HepG2 (cell line): ENCODE measurements at places on chromosomes 1 and 21.

- no peak for DNase-seq
Measured at GRCh38 chr1:198287916-198288315, 131.1 kb downstream of the NEK7 start.

- DNase-seq = no peak
Measured at GRCh38 chr1:64890699-64891447, 75.5 kb downstream of the JAK1 start.

GRCh38 chr1:167077128-167077867 is 12.9 kb downstream of the GPA33 start:
- DNase-seq = no peak

GRCh38 chr1:165383067-165383466 is 26.6 kb upstream of the LMX1A start:
- no peak for DNase-seq

DNA sequence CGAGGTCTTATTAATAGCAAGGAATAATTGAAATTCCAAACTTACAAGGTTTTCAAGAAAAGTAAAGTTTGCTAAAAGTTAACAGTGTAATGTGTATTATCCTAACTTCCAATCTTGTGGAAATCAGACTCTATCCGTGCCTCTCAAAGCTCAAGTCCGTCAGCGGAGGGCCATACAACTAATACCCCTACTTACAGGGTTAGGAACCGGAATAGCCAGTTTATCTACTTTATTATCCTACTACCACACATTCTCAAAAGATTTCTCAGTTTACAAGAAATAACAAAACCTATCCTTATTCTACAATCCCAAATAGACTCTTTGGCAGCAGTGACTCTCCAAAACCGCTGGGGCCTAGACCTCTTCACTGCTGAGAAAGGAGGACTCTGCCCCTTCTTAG is 457.8 kb downstream of the PTPRC start:
- DNase-seq = no peak

GRCh38 chr1:159900755-159901360 is 893 bp upstream of the CFAP45 start:
- DNase-seq = no peak

- no peak for DNase-seq
Measured at GRCh38 chr1:90840352-90840751, 123.2 kb upstream of the BARHL2 start.

DNA sequence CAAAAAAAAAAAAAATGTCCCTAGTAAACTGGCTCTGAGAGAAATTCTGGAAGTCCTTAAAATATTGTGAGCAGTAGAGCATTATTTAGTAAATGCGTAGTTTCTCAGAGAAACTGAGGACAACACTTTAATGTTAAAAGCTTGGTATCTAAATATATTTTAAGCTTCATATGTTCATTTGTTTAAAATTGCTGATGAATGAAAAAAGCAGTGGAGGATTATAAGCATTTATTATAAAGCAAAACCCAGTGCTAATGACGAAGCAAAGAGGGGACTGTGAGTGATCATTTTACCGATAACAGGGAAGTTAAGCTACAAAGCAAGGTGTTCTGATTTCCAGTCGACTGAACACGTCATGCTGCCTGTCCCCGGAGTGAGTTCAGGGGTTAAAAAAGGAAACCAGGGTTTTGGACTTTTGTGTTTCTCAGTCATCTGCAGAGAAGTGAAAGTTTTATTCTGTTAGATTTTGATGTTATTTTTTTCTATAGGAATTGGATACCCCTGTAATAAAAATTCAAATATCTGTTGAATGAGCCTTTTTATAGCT is 64.5 kb upstream of the SCCPDH start:
- DNase-seq = no peak

- no peak for DNase-seq
Measured at GRCh38 chr1:111220302-111220890, 7.1 kb upstream of the CHI3L2 start.

GRCh38 chr1:182146286-182146685 is 84.8 kb upstream of the ZNF648 start:
- no peak for DNase-seq

GRCh38 chr1:230127105-230128054 is 60.3 kb downstream of the GALNT2 start:
- no peak for DNase-seq

DNA sequence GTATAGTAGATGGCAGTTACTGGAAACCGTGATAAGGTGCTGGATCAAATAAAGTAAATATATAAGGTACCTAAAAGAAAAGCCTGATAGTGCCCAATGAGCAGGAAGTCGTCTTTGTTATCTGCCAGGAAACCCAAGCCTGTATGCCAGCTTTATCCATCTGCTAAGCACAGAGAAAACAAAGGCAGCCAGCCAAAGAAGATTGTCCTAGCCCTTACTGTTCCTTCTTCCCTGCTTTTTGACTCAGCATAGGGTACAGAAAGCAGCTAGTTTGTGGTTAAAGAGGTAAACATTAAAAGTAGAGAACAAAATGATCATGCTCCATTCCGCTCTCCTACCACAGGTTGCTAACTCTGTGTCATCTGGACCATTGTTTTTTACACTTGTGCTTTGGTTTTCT is 10.1 kb downstream of the KRTAP22-2 start:
- DNase-seq = no peak

GRCh38 chr1:183339556-183340167 is 78.5 kb downstream of the NMNAT2 start:
- DNase-seq = no peak

DNA sequence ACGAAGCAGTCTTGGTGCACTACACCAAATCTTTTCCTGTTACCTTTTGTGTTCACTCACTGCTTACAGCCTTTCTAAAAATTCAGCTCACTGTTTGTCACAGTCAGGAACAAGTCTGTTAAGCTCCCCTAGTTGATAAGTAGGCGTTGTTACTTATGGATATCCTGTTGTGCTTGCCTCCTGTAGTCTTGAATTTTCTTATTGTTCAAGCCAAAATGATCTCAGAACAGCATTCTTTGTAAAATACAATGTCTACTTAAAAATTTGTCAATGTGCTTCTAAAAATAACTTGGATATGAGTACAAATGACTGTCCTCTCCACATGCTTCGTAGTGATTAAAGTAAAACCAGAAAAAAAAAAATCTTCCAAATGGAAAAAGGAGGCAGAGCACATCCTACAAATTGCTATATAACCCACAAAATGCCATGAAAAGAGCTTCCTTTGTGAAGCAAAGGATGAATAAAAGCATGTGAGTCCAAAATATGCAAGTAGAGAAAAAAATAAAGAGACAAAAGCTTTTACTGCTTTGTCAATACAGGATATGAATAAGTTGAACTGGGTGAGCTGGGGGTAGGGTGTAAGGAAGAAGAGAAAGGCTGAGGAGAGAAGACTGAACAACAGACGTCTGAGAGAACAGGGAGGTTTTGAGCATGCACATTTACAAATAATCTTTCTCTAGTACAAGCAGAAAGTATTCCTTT is 228.9 kb upstream of the ADGRL4 start:
- DNase-seq = no peak

DNA sequence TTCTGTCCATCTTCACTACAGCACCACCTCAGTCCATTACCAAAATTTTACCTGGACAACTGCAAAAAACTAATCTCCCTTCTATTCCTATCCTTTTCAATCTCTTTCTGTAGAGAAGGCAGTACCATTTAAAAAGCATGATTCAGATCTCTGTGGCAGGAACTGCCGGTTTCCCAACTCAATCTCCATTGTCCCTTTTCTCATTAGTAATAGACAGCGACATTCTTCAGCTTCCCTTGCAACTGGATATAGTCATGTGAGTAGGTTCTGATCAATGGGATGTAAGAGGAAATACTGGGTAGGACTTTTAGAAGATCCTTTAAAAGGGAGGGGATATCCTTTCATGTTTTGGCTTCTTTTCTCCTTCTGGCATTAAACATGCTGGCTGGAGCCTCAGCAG is 74.9 kb downstream of the ADCY10 start:
- DNase-seq = no peak

DNA sequence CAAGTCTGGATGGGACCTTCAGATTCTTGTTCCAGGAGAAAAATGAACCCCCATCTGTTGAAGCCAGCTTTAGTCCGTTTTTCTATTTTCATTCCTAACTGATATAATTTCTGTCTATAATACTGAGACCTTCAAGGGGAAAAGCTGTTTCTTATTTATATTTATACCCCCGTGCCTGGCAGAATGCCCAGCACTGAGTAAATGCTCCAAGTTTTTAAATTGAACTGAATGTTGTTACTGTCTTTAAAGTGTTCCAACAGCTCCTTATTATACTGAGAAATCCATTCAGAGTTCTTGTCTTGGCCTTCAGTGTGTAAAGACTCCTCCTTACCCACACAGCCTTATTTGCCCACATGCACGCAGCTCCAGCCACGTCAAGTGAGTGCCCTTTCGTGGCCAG is 178.6 kb upstream of the HMGB4 start:
- DNase-seq = no peak

- no peak for DNase-seq
Measured at GRCh38 chr1:100927276-100927675, 31.4 kb downstream of the SLC30A7 start.

GRCh38 chr1:209412036-209412435 is 171.5 kb upstream of the CAMK1G start:
- no peak for DNase-seq

DNA sequence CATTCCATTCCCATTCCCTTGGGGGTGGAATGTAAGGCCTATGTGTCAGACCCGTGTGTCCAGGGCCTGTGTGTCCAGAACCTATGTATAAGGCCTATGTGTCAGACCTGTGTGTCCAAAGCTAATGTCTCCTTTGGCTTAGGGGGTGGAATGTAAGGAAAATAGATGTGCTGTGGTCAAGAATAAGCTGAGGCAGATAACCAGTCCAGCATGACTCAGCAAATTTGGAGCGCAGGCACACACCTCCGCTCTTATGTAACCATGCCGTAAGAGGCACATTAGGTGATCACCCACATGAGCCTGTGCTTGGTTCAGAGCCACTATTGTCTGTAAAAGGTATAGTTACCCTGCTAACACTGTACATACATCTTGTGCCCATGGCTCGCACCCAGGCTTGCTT is 150.8 kb upstream of the SGIP1 start:
- no peak for DNase-seq

- DNase-seq = peak; percentile 18
Measured at GRCh38 chr1:167599957-167600581, 30.0 kb upstream of the RCSD1 start.

DNA sequence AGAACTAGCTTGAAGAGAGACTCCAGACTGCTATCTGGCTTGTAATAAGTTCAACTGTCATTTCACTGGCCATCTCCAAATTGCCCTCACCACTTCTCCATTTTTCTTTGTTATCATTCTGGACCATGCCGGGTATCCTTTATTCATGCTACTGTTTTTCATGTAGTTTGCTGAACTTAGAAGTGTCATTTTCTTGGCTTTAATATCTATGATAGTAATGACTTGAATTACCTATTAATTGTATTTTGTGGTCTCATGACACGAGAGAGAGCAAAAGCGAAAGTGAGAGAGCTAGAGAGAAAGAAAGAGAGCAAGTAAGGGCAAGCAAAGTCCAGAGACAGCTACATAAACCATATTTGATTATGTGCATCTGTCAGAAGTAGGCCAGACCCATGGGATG is 184.9 kb upstream of the ATP1B1 start:
- no peak for DNase-seq

DNA sequence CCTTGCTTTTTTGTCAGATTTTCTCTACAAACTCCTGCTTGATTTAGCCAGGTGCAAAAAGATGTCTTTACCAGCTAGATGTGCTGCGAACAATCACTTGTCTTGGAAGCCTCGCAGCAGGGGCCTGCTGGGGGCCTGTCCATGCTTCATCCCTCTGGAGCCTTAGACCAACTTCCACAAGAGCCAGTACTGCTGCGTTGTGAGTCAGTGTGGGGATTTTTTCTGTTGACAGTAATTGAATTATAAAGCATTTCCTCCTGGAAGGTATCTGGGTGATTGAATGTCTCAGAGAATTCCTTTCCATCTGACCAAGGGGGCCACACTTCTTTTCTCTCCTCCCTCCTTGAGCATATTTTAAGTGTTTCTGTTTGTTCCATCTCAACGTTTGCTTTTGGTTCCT is 40.4 kb upstream of the LDLRAP1 start:
- no peak for DNase-seq

DNA sequence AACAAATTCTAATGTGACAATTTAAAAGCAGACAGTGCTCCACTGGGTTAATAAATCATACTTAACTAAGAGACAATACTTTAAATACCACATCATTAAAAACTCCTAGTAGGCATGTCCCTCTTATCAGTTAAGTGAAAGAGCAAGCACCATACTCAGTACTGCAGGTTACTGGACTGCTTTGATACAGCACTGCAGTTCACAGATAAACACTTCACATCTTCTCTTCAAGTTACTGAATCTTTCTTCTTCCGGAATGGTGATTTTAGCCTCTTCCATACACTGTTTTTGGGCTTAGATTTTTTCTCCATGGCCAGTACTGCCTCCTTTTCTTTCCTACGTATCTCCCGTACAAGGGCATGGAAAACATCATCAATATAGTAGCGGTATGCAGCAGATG is 11.0 kb downstream of the RIT1 start:
- DNase-seq = no peak

GRCh38 chr1:94265906-94266305 is 28.5 kb upstream of the ARHGAP29 start:
- DNase-seq = no peak

GRCh38 chr1:101280942-101281654 is 44.3 kb downstream of the S1PR1 start:
- DNase-seq = no peak

GRCh38 chr1:99943223-99943794 is 26.5 kb upstream of the SLC35A3 start:
- DNase-seq = peak; percentile 12

DNA sequence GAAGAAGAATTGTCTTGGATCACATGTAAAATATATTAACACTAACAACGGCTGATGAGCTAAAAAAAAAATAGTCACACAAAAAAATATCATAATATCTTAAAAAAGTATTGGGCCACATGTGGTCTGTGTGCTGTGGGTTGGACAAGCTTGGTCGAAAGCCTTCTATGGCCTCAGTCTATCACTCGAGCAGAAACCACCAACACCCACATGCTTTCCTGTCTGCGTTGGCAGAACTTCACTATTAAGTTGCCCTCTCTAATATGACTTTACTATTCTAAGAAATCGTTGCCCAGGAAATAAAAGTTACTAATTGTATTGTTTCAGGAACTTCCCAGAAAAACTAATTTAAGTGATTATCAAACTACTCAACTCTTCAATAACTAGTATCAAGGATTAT is 28.2 kb upstream of the ETS2 start:
- no peak for DNase-seq

DNA sequence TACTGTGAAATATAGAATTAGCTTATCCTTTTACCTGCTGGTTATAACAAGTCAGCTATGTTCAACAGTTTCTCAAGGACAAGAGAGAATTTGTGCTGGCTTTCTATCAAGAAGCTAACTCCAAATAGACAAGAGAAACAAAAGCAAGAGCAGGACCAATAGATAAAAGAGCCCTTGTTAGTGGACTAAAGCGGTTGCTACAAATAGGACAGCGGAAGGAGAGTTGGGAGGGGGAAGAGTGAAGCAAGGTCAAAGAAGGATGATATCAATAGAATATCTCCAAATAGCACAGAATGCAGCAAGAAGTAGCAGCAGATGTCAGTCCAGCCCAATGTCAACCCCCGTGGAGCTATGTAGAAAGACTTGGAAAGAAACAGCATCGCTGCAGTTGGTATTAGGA is 53.0 kb upstream of the AKT3 start:
- DNase-seq = no peak
